ENCODE measurements at places on chromosomes 2 and 18.

- no peak for DNase-seq
These were observed 62.4 kb downstream of the DGKD start for GRCh38 chr2:233416706-233417105.

DNA sequence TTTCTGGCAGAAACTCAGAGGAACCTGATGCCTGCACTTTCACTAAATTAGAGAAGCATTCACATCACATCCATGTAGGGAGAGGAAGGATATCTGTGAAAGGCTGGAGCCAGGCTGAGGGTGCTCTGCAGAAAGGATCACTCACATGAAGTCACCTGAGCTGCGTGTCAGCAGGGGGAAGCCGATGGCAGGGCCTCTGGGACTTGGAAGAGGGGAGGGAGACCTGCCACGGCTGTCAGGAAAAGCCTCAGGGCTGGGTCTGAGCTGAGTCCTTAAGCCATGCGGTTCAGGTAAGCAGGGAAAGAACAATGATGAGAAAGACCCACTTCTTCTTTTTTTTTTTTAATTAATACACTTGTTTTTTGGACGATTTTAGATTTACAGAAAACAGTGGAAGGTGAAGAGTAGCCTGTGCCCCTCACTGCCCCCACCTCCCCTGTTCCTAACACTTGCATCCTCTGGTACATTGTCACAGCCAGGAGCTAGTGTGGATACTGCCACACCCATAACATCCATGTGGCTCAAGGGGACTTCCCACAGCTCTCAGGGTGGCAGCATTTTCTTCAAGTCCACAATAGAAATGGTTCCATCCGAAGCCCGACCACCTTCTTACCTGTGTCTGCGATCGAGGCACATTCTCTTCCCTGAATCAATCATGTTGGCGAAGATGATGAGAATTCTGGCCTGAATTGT lies 156.5 kb upstream of the TPO start:
- DNase-seq = no peak

GRCh38 chr2:107137706-107138105 lies 251.7 kb upstream of the ST6GAL2 start:
- no peak for DNase-seq

- no peak for DNase-seq
These were observed 79.2 kb downstream of the PTPRM start for GRCh38 chr18:7646174-7646886.
